ENCODE measurements at places on chromosomes 16 and 17.

GRCh38 chr17:47897561-47897960, 1.5 kb downstream of the SP2 start:
- no peak for DNase-seq

- no peak for DNase-seq
These were observed 182.8 kb upstream of the CACNG3 start for GRCh38 chr16:24073321-24073720.

- DNase-seq = no peak
These were observed 9.0 kb downstream of the HAS3 start for GRCh38 chr16:69114346-69114975.

DNA sequence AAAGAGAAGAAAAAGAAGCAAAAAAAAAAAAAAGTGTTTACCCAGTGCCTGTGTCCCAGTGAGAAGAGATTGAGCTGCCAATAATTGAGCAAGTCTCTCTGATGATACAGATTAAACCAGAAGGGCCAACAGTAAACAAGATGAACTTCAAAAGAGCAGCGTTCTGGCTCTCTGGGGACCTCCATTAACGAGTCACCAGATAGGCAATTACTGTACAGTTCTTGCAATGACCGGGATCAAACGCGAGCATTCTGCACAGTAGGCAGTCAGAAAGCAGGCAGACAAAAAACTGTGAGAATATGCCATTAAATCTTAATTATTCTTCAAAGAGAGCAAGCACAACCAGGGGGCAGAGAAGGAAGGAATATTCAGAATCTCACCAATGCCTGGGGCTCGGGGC, 626.1 kb downstream of the TMEM114 start:
- no peak for DNase-seq

DNA sequence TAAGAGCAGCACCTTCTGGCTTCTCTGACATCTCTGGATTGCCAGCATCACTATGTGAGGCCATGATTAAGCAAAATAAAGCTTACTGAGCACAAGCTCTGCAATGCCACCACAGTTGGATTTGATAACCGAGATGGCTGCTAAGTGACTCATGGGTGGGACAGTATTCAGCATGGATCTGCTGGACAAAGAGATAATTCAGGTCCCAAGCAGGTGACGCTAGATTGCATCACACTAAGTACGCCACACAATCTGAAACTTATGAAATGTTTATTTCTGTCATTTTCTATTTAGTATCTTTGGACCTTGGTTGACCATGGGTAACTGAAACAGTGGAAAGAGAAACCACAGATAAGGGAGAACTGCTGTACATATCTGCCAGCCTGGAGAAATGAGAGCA, 27.4 kb downstream of the CDRT15 start:
- DNase-seq = no peak

GRCh38 chr17:40696651-40697072, 6.9 kb downstream of the KRT24 start:
- no peak for DNase-seq

DNA sequence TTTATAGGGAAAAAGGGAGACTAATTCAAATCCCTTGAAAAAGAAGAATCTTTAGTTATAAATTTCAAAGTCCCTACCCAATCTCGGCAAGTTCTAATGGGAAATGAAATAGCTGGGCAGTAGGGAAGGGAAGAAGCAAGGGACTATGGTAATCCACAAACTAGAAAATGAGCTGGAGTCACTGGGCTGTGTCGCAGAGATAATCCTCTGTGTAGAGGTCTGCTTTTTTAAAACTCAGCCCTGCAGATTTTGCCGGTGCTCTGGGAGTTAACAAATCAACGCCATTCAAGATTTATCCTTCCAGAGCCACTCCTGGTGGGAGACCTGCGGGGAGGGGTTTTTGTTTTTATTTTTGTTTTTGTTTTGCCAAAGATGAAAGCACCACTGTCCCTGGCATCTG, 20.8 kb downstream of the SNX11 start:
- no peak for DNase-seq

- no peak for DNase-seq
These were observed 34.9 kb upstream of the C16orf78 start for GRCh38 chr16:49338611-49339265.

- no peak for DNase-seq
These were observed 37.8 kb downstream of the GNA13 start for GRCh38 chr17:65018610-65019316.

DNA sequence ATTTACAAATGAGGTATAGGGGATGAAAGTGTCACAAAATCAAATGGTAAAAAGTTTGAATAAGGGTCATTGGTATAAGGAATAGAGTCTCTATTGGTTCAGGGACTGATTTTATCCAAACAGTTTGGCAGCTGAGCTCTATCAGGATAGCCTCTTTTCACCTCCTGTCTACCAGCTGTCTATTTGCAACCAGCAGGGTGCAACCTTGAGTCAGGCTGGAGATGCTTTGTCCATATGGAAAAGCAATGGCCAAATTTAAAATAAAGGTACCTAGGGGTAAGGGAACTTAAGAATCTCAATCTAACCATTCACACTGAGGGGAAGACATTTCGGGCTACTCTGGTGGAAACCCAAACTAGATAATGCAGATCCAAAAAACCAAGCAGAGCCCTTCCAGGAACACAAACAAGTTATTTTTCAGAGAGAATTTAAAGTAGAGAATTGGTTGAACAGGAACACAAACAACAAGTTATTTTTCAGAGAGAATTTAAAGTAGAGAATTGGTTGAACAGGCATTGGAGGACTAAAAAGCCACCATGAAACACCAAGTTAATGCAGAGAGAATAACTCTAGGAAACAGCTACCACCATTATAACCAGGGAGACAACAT, 12.6 kb upstream of the CA10 start:
- DNase-seq = peak; percentile 63

GRCh38 chr16:10941127-10941933, 938 bp downstream of the DEXI start:
- peak; percentile 56 for DNase-seq
